Activated naive CD4-positive, alpha-beta T cell (primary cell): ENCODE measurements at places on chromosomes 5 and 9.

DNA sequence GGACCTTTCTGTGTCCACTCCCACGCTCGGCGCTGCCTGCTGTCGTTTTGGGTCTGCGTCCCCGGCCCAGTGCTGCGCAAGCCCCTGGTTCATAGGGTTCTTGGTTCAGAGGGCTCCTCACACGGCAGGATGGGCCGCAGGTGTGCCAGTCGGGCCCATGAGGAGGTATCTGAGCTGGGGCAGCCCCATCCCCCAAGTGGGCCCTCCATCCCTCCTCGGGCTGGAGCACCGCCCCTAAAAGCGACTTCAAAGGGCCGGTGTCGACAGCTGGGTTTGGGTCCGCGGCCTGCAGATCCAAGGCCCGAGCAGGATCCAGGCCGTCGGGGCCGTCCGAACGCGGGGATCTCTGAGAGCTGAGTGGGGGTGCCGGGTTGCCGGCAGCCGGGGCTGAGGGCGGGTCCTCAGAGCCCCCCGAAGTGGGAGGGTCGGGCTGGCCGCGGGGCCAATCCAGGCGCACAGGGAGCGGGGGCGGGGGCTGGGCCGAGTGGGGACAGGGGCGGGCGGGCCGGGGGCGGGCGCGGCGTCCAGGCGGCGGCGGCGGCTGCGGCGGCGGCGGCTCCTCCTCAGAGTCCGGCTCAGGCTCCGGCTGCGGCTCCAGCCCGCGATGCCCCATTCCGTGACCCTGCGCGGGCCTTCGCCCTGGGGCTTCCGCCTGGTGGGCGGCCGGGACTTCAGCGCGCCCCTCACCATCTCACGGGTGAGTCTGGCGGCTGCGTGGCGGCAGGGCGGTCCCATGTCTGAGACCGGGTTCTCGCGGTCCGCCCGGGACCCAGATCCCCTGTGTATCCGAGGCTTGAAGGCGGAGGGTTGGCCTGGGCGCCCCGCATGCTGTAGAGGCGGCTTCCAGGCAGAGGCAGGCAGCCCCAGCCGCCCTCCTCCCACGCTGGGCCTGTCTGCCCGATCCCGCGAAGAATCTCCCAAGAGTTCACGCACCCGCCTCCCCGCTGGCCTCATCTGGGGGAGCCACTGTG, at the start of gene PDLIM4:
Gene PDLIM4, plus strand, starts transcription at position 566 of the 971 bp plus-strand sequence. Its CDS starts 39 bp downstream, at position 605.
- no peak for DNase-seq

- no peak for DNase-seq
Measured at GRCh38 chr5:103090791-103091190, 29.1 kb downstream of the GIN1 start.

DNA sequence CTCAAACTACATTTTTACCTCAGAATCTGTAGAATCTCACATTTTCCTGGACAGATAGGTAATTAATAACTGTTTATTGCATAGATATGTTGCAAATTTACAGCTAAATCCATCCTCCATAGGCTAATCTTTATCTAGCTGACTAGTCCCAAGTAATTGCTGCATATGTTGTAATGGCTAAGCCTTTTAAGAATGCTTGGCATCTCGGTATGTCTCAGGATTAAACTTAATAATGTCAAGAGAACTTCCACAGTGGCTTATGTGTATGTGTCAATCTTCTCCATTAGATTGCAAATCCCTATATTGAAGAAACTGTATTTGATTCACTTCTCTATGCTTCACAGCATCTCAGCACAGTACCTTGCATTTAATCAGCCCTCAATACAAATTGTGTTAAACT, 131.9 kb downstream of the PRDM9 start:
- no peak for DNase-seq

- DNase-seq = no peak
Measured at GRCh38 chr9:73129941-73130685, 21.6 kb upstream of the ANXA1 start.
